NCI-H510A (cell line): ENCODE measurements at places on chromosomes 5 and 9.

DNA sequence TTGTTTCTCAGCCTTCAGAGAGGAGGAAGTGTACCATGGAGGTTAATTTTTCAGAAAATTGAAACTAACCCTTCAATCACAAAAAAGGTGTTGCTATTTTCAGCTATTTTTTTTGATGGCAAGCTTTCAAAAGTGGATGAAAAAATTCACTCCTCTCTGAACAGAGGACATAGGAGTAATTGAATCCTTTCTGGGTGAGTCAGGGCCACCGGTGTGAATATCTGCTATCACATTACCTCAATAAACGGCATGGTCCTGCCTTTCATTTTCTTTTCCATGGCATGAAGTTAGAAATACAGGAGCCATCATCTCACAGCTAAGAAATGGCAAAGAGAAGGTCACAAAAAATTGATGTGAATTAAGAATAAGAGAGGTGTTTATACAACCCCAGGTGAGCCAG lies 90.2 kb upstream of the CCDC112 start:
- no peak for DNase-seq

DNA sequence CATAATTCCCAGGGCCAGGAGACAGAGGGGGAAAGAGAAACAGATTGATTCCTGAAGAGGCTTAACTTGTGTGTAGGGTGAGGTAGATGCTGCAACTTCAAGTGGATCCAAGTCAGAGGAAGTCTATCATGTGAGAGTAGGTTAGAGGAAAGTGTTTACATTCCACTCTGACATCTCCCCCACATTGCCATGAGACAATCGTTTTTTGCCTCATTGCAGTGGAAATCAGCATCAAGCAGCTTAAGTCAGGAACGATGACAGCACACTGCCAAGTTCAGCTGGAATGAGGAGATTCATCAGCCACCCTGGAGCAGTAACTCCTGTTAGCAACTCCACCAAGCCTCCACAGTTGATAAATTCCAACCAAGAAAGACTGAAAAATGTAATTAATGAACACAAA lies 689.7 kb upstream of the MEF2C start:
- no peak for DNase-seq

DNA sequence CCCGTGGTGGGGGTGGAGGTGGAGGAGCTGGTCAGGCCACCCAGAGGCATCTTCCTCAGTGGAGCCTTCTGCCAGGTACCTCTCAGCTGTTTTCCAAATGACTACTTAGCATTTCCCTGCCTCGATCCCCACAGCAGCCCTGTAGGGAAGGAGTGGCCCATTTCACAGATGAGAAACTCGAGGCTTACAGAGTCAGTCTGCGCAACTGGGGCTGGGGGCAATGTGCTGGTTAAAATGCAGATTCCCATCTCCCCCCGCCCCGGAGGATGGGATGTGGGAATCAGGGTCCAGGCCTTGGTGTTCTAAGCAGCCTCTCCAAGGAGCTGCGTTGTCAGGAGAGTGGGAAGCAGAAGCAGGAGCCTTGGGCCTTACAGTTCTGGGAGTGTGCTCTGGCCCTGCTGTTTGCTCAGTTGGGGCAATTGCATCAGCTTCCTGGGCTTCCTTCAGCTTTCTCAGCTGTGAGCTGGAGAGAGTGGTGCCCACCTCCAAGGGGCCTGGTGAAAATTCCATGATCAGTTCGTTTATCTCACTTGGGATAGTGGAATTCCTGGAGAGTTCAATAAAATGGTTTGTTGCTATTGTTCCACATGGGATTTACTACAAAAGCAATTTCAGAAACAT lies 19.4 kb downstream of the ERGIC1 start:
- DNase-seq, result no peak

DNA sequence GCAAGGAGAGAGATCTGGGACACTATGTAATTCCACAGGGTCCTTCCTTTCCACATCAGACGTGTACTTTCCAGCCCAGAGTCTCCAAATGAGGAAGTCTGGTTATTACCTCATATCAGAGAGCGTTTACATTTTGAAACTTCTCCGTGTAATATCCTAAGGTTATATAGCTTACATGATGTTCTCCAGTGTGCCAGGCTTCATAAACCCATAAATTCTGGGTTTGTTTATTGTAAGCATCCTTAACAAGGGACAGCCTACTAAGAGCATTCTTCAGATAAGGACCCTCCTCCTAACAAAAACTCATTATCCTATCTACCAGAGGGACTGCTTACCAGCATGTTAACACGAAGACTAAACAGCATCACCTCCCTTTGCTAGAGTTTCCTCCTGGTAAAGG lies 17.9 kb downstream of the SRFBP1 start:
- no peak for DNase-seq

- DNase-seq, result no peak
Measured at GRCh38 chr9:108496846-108497245, 358.9 kb downstream of the ACTL7B start.

DNA sequence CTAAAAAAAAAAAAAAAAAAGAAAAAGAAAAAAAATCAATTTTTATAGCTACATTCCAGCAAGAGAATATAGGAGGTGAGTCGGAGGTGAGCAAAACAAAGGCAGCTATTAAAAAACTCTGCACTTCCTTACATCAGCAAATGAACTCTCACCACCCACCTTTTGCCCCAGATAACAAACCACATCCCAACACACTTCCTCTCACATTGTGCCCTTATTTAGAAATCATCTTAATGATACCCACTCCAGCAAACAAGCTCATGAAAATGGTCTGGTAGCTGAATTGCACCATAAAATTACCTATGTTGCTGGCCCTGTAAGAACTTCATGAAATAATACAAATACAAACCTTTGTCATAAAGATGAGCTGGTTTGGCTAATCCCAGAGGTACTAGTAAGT lies 82.9 kb downstream of the CEMIP2 start:
- DNase-seq, result no peak

GRCh38 chr5:179731791-179732411 lies 721 bp upstream of the MAML1 start:
- no peak for DNase-seq

- no peak for DNase-seq
Measured at GRCh38 chr5:94793816-94794198, 175.3 kb downstream of the SLF1 start.

DNA sequence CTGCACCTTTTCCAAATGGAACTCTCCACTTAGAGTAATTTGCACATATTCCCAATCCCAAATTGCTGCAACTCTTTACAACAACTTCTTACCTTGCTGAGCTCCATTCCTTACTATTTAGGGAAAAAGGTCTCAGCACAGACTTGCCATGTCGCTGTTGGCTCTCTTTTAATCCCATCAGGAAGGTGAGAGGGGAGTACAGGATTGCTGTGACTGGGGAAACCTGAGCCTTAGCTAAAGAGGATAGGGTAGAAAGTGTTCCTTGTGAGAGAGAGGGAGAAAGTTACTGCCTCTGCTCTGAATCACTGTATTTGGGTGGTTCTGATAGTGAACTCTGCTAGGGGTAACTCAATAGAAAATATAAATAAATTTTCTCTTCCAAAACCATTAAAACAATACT lies 43.7 kb upstream of the GABRA1 start:
- no peak for DNase-seq

GRCh38 chr5:172640822-172641358 lies at the start of gene NEURL1B:
Gene NEURL1B (plus strand): TSS chr5:172641263. CDS start chr5:172641407, 144 bp downstream.
- peak; percentile 64 for DNase-seq

DNA sequence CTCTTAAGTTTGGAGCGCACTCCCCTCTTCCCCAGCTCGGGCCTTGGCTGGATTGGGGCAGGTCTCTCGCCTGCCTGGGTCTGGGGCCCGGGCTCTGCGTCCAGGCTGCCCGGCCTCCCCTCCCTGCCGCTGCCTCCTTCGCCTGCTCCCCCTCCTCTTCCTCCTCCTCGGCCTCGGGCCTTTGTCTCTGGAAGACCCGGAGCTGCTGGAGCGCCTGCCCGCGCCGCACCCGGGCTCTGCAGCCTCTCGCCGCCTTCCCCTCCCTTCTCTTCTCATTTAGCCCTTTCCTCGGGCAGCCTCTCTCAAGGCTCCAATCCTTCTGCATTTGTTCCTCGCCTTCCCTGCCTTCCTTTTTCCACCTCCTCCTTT lies 218.5 kb downstream of the C9orf50 start:
- DNase-seq, result no peak

GRCh38 chr9:84697509-84698114 lies 28.1 kb downstream of the NTRK2 start:
- DNase-seq, result peak; percentile 11

DNA sequence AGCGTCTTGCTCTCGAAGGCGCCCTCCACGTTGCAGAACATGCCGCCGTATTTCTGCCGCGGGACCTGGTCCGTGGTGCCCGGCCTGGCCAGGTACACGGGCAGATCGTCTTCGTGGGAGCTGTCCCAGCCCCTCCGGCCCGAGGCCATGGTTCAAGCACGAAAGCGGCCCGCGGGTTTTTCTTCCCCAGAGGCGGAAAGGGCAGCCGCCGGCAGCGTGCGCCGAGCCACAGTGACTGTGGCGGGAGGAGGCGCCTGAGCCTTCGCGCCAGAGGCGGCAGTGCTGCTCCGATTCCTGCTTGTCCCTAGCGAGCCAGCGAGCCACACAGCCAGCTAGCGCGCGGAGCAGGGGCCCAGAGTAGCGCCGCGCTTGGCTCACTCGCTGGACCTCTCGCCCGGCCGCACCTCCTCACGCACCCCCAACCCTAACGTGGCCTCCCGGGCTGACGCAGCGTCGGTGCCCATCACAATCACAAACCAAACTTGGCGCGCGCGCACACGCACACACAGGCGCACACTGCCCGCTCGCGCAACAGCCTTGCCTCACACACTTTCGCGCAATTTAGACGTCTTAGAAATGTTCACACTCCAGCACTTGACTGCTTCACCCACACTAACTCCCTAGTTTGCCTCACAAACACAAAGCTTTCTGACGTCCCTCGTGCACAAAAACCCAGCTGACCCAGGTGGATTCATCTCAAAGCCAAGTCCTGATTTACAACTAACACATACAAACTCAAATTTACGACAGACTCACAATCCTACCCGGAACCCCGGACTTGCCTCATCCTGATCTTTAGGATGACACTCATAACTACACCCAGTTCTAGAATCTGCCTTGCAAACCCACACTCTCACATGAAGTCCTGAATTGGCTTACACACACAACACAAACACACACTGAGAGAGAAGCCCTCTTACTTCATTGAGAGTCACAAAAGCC lies at the start of gene DPYSL3:
Gene DPYSL3, minus strand, starts transcription at position 359 of the 942 bp plus-strand sequence. Its CDS starts 210 bp downstream, at position 149.
- peak; percentile 54 for DNase-seq

DNA sequence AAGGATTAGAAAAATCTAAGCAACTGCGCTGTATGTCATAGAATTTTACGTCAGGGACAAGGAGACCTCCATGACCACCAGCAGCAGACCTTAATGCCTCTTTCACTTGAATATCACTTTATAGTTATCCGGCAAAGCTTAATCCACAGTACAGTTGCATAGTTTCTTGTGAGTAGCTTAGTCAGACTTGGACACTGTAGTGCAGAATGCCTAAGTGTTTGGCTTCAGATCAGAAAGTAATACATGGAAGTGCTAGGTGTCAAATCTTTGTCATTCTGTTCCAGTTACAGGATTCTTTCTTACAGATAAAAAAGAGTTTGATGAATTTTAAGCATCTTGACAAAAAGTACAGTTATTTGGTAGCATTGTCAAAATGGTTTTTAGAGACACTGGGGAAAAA lies 239.9 kb upstream of the PAPPA start:
- DNase-seq, result no peak

GRCh38 chr5:125835293-125836172 lies 587.7 kb upstream of the GRAMD2B start:
- DNase-seq, result no peak

DNA sequence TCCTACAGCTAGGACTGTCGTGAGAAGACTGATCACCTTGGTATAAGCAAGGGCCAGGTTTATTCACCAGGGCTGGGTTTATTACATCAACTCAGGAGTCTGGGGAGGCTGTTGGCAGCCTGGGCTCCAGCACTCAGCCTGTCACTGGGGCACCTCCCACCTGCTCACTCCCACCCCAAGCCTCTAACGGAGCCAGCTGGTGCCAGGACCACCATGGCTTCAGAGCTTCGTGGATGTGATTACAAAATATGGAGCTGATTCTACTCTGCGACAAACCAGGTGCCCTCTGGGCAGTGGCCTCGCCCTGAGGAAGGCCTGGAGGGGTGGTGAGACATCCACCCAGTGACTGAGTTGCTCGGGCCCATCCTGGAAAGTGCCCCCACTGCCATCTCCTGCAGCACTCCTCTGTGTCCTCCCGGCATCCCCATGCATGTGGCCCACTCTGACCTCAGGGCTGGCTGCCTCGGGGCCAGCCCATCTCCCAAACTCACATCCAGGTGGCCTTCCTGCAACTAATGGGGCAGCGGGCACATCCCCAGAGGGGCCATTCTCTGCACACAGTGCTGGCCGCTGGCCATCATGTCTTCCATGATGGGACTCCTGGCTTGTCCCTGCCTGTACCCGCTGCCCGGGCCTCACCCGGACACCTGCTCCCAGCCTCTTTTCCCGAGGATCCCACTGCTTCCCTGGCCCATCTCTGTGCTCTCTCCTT lies 49.6 kb downstream of the SECISBP2 start:
- no peak for DNase-seq

GRCh38 chr5:31470608-31471007 lies 61.3 kb downstream of the DROSHA start:
- DNase-seq, result no peak

DNA sequence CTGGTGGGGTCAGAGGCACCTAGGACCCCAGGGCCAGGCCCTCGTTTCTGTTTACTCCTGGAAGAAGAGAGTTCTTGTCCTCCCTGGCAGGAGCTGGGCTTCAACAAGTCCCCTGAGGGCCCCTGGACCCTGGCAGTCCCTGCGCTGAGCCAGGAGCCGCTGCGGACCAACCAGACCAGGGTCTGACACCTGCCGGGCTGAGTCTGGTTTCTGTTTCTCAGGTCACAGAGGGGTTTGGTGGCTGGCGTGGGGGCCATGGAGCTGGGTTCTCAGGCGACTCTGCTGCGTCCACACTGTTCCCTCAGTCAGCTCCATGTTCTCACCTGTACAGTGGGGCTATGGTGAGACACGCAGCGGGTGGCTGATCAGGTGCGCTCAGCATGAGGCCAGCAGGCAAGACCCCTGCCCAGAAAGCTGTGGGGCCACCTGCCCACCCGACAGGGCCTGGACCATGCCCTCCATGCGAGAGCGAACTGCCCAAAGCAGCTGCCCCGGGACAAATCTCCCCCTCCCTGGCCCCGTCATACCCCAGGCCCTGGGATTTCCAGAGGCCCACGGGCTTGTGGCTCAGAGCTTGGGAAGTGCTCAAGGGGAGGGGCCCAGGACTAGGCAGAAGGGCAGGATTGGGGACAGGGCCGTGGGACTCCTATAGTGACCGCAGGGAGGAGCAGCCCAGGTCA lies 17.9 kb upstream of the NOTCH1 start:
- no peak for DNase-seq

DNA sequence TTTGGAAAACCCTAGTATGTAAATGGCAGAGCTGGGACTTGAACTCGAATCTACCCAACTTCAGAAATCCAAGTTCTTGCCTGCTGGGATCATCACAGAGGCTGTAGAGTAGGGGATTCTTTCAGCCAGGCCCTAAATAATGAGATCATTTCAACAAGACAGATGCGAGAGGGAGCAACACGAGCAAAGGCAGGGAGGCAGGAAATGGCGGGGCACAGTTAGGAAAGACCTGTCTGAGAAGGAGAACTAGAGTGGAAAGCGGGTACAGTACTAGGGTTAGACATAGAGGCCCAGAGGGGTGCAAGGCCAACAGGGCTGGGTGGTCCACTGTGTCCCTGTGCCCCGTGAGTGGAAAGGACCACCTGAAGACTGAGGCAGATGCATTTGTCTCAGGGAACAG lies 46.1 kb downstream of the MVB12B start:
- no peak for DNase-seq
